ENCODE measurements at places on chromosomes 12 and 14.

DNA sequence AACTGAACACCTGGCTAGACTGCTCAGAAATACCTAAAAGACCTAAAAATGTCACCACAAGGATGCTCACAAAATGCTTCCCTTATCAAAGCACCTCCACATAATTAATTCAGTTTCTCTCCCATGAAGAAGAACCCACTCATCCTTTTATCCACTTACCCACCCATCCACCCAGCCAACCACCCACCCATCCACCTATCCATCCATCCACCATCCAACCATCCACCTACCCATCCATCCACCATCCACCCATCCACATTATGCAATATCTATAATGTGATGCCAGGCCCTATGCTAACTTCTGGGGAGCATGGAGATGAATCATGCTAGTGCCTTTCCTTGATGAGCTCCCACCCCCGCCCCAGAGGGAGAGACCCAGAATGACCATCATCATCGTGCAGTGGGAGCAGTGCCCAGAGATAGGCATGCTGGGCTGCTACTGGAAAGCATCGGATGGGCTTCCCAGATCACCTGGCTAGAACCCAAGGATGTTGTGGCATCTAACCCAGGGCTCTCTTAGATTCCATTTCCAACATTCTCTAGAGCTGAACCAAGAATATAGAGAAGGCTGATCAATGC is 166.6 kb downstream of the TTC7B start:
- no peak for DNase-seq

DNA sequence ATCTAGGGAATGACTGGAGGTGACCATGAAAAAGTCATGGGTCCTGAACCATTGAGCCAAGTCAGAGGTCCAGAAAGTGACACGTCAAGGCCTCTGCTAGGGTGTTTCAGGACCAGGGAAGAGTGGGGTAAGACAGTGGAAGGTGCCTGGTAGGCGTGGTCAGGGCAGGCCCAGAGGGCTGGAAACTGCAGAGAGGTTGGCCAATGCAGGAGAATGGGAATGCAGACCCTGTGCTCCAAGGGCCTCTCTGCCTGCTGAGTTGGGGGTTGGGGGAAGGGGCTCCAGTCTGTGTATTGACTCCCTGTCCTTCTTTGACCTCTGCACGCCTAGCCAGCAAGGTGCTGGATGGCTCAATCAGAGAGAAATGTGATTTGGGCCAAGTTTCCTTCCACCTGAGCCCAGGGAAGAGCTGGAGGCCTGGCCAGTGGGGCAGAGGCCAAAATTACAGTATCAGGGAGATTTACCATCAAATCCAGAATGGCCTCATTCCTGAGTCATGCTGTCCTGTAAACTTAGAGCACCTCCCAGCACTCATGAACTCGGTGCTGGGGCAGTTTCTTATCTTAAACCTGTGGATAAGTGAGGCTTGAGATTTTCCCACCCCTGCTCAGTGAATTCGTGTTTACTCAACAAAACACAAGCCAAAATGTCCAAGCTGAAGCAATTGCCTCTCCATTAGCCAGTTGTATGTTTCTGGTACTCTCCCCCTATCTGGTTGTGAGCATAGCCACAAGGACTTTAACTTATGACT is 24.4 kb downstream of the IRF2BPL start:
- DNase-seq = no peak

GRCh38 chr14:61691495-61691894 is 3.8 kb upstream of the HIF1A start:
- peak; percentile 32 for DNase-seq

DNA sequence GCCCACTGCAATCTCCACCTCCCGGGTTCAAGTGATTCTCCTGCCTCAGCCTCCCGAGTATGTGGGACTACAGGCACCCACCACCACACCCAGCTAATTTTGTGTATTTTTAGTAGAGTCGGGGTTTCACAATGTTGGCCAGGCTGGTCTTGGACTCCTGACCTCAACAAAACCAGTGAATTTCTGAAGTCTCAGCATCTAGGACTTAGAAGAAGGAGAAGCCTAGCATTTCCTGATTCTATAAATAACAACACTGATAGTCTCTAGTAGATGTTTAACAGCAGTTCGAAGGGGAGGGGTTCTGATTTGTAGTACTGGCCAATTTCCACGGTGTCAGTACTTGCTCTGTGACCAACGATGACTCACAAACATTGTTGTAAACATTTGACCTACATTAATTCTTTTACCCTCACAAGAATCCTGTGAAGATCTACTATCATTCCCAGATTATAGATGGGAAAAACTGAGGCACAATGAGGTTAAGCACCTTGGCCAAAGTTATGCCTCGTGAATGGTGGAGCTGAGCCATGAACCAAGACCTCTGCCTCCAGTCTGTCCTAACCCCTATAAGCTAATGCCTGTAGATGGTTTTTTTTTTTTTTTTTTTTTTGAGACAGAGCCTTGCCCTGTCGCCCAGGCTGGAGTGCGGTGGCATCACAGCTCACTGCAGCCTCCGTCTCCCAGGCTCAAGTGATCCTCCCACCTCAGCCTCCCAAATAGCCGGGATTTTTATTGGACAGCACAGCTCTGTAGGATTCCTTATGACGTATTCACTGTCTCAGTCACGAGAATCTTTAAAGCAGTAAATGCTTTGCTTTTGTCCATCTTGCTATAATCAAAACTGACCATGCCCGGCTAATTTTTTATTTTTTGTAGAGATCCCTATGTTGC is 5.2 kb downstream of the P2RX4 start:
- DNase-seq = no peak

- DNase-seq = no peak
These were observed 140.5 kb upstream of the LHX5 start for GRCh38 chr12:113612076-113612728.

Data from neural progenitor cell (in vitro differentiated cells).